ENCODE measurements at places on chromosomes 1 and 21. TPM values are rescaled to one million over a fixed set of nuclear protein-coding genes. Genes with fewer than 3 reads are reported as not detected.

The ST6GALNAC3 gene
- total RNA-seq, result 3.1 TPM

- DNase-seq, result no peak
Observed at GRCh38 chr1:41615981-41616380, 131.5 kb upstream of the EDN2 start.

The TIAM1 gene
- total RNA-seq, result 15.1 TPM

The ATP6V1G3 gene
- not detected for total RNA-seq

GRCh38 chr1:226884116-226884625 is 13.8 kb downstream of the PSEN2 start:
- DNase-seq, result no peak

The CNIH4 gene
- total RNA-seq, result 50.1 TPM

The GCSAML gene
- total RNA-seq, result not detected

DNA sequence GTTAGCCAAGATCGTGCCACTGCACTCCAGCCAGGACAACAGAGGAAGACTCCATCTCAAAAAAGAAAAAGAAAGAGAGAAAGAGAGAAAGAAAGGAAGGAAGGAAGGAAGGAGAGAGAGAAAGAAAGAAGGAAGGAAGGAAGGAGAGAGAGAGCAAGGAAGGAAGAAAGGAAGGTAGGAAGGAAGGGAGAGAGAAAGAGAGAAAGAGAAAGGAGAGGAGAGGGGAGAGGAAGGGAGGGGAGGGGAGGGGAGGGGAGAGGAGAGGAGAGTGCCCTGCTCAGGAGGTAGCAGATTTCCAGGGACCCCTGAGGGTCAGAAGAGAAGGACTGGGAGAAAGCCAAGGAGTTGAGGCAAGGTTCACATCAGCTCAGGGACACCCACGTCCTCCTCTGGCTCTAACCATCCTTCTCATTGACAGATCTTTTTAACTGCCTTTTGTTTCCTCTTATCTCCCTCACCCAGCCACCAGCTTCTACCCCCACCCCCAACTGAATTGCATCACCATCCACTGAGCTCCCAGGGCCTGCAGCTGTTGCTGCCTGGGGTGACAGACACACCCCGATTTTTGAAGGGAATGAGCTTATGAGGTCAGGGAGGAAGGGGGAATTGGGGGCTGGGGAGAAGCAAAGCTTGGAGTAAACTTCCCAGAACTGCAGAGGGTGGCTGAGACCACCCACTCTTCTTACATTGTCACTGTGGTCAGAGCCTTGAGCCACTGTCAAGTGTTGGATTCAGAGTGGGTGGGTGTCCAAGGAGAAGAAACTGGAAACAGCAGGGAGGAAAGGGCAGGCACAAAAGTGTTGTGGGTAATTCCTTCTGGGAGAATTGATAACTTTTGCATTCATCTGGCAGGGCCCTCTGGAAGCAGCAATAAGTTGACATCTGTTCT is 91.6 kb downstream of the GLUL start:
- DNase-seq, result peak; percentile 36

- DNase-seq, result no peak
Observed at GRCh38 chr1:47758341-47759250, 238.6 kb downstream of the TRABD2B start.

DNA sequence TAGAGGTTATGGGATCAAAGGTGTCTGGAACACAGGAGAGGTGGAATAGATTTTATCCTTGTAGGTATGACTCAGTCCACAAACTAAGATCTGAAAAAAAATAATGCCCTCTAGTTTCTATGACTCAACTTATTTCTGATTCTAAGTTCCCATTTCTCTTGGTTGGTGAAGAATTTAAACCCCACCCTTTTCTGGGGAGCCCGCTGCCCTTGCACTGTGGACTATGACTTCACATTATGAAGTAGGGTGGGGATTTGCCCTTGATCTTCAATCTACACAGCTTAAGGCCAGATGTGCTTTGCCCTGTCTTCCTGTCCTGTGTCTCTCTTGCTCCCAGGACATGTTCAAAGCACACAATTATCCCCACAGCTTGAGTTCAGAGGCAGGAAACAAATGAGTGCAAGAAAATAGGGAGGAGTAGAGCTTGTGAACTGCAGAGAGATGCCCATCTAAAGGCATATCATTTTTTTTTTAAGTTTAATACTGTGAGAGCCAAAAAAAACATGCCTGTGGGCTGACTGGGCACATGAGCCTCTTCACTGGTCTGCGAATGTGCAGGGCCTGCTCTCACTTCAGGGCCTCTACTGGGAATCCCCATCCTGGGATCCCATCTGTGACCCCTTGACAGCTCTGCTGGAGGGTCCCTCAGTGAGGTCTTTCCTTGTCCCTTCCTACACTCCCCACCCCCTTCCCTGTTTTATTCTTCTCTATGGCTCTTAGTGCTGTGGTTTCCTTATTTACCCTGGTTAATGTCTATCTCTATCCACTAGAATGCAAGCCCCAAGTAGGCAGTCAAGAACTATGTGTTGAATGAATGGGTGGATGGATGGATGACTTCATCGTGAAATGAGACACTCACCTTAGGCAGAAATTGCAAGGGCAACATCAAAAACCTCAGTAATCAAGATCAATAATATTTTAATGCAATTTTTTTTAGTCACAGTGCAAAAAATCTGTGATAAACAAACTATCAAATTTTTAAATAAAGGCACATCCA is 61.5 kb downstream of the CD58 start:
- peak; percentile 89 for DNase-seq

DNA sequence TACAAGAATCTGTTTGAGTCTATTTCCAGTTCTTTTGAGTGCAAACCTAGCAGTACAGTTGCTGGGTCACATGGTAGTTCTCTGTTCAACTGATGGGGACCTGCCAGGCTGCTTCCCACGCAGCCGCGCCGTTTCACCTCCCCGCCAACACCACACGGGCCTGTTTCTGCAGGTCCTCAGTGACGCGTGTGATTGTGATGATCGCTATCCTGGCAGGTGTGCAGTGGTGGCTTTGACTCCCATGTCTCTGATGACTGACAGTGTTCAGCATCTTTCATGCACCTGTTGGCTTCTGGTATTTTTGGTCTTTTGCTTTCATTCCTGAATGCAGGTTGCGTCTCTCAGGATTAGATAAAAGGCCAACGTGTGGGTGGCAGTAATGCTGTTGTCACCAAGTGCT is 41.6 kb downstream of the FAAP20 start:
- DNase-seq, result no peak

- no peak for DNase-seq
Observed at GRCh38 chr1:62903522-62903921, 119.6 kb downstream of the ATG4C start.

DNA sequence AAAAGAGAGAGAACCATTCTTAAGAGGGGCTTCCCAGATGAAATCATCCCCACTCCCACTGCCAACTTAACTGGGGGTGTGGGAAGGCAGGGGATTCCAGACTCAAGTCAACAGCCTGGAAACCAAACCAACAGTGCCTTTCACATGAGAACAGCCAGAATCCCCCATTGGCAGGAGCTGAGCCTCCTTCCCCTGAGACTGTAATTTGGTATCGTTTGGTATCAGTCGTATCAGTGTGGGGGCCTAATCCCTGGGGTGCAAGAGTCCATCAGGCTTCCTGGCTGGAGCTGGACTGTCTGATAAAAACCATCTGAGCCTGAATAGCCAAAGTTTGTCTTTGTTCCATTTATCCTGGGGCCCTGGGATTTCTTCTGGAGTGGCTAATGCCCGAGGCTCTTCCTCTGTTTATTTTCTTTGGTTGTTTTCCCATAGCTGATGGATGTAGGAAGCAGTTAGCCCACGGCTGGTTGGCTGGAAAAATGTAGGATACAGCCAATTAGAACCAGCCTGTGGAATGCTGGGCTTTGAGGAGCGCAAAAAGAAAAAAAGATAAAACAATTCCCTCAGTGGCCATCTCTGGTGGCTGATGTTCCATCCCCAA is 84.6 kb downstream of the LAMC2 start:
- DNase-seq, result peak; percentile 98

- no peak for DNase-seq
Observed at GRCh38 chr1:68166348-68166747, 66.0 kb downstream of the WLS start.

The CFAP74 gene
- total RNA-seq, result not detected

DNA sequence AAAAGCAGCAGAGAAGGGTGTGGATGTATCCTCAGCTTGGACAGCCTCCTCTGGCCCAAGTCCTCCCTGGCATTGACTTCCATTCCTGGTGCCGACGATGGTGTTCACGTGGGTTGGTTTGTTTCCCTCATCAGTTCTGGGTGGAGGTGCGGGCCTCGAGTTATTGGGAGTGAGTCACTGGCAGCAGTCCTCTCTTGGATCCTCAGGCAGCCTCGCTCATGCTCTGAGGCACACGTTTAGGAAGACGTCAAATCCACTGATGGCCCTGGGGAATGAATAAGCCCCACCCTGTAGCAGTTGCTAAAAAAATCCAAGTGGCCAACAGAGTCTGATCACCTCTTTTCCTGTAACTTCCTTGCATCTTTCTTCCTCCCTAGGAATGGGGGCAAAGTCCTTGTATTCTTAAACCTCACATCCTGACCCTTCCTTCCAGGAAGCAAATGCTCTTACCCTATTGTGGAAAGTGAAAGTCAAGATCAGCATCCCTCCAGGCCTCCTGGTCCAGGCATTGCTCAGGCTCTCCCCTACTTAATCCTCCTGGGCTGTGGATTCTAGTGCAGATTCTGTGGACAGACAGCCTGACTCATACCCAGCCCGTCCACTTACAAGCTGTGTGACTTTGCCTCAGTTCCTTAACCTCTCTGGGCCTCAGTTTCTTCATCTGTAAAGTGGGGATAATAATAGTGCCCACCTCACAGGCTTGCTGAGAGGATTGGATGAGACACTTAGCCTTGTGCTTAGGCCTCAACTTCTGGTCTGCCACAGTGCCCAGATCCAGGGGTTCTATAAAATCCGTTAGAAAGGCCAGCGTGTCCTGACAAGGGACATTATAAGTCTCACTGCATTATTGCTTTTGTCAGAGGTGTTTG is 111.1 kb downstream of the TLR5 start:
- DNase-seq, result peak; percentile 99

The ATAD3C gene
- under 0.01 TPM for total RNA-seq

- DNase-seq, result peak; percentile 26
Observed at GRCh38 chr1:170836141-170836540, 99.2 kb upstream of the MROH9 start.

- no peak for DNase-seq
Observed at GRCh38 chr1:13663969-13664368, 36.0 kb upstream of the PRDM2 start.

DNA sequence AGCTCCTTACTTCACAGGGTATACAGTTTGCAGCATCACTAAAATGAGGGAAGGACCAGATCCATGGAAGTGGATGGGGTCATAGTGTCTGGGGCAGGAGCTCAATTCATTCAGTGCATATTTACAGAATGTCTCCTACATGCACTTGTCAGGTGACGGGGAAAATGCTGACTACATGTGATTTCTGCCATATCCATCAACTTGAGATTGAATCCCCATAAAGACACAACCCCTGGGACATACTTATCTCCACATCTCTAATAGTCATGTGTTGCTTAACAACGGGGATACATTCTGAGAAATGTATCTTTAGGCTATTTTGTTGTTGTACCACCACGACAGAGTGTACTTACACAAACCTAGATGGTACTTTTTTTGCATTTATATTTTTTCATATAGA is 12.0 kb downstream of the RWDD2B start:
- no peak for DNase-seq

The MROH7 gene
- 0.27 TPM for total RNA-seq

- peak; percentile 19 for DNase-seq
Observed at GRCh38 chr1:106747232-106747631, 309.2 kb upstream of the PRMT6 start.

- DNase-seq, result peak; percentile 99
Observed at GRCh38 chr1:150061632-150062101, 5.9 kb upstream of the VPS45 start.

- no peak for DNase-seq
Observed at GRCh38 chr1:2529784-2530512, at the start of gene HES5. Gene HES5, minus strand, starts transcription at chr1:2530263. Its CDS starts 99 bp downstream, at chr1:2530164.

- no peak for DNase-seq
Observed at GRCh38 chr1:57721001-57721400, 297.1 kb upstream of the DAB1 start.

DNA sequence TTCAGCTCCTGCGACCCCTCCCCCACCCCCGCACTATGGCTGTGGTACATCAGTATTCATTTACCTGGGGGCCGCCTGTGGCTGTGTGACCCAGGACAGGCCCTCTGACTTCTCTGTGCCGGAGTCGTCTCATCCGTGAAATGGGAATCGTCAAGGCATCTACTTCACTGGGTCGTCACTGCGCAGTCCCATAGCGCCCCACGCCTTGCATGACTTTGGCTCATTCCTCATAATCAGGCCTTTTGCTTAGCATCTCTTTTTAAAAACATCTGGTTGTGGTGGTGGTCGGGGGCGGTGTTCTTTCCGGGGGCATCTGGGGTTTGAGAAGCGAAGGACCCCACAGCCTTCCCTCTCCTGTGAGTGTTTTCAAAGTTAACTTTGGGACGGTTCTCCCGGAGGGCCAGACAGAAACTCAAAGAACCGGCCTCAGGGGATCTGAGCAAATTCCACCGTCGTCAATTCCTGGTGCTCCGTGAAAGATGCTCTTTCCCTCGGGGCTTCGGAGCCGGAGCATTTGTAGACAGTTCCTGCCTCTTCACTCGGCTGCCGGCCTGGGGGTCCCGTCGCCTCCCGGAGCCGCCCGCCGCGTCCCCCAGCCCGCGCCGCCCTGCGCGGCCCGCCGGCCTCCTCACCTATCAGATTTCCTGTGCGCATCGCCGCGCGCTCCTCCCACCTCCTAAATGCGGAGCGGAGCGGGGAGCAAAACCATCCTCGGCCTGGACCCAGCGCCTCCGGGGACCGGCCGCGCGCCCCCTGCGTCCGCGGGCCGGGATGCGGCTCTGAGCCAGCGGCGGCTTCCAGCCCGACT is at the start of gene B3GALT5:
Gene B3GALT5, plus strand, starts transcription at position 708 of the 808 bp plus-strand sequence. CDS start 47,620 bp downstream, outside the sequence.
- no peak for DNase-seq

DNA sequence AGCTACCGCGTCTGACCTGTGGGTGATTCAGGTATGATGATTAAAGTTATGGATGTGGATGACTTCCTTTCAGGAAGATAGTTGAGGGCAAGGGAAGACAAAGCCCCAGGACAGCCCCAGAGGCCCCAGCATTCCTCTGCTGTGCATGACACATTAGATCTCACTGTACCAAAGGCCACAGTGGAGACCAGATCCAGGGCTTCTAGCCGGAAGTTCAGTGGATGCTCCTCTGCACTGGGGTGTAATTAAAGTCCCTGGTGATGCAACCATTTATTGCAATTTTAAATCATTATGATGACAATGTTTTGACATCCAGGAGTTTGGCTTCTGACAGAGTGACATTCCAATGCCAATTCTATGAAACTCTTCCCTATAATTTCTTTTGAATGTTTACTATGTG is 5.0 kb downstream of the C4BPA start:
- no peak for DNase-seq

GRCh38 chr1:166811691-166812090 is 27.6 kb upstream of the POGK start:
- DNase-seq, result peak; percentile 27

- DNase-seq, result no peak
Observed at GRCh38 chr1:99814373-99814900, 35.7 kb upstream of the AGL start.

Data from fibroblast of the aortic adventitia (primary cell).